ENCODE measurements at places on chromosomes 16 and 17.

- DNase-seq, result no peak
Measured at GRCh38 chr17:76208120-76208519, 32.2 kb downstream of the RNF157 start.

- DNase-seq, result no peak
Measured at GRCh38 chr16:27819881-27820610, 243.5 kb downstream of the GSG1L start.

GRCh38 chr16:56749672-56750491 is 20.0 kb downstream of the NUP93 start:
- no peak for DNase-seq

GRCh38 chr16:57563487-57563750 is 21.0 kb downstream of the ADGRG5 start:
- no peak for DNase-seq

GRCh38 chr17:1315891-1316403 is 36.5 kb downstream of the TRARG1 start:
- DNase-seq, result no peak

DNA sequence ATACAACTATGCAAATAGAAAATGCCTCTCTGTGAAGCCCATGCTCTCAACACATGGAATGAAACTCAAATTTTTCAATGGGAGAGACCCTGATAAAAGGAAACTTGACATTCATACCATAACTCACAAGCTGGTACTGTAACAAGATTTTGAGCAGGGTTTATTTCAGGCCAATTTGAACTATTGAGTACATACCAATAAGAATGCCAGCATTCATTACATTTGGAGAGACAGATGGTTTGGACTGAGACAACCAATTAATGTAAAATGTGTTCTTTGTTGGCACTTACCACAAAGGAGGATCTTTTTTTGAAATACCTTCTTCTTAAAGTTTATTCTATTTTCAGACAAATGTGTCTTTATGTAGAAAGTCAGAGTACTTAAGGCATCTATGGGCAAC is 1357.0 kb upstream of the GOT2 start:
- no peak for DNase-seq

- DNase-seq, result no peak
Measured at GRCh38 chr17:82691714-82692113, 6.8 kb downstream of the RAB40B start.

DNA sequence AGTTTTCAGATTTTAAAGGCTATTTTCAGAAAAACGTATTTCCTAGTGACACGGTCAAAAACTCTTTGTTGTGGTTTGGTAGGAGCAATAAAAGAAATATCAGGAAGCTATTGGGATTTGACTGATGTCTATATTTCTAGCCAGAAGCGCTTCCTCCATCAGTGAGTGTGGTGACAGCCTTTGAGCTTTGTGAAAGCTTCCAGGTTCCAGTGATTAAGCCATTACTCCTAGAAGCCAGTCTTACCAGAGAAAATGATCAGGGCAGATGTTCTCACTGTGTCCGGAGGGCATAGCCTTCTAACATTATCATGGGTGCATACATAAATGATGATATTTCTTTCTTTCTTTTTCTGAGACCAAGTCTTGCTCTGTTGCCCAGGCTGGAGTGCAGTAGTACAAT is 39.6 kb downstream of the MAP2K6 start:
- no peak for DNase-seq
